ENCODE measurements at places on chromosomes 1 and 21. TPM values are rescaled to one million over a fixed set of nuclear protein-coding genes. Genes with fewer than 3 reads are reported as not detected.

TNNI3K gene
- total RNA-seq: not detected

DNA sequence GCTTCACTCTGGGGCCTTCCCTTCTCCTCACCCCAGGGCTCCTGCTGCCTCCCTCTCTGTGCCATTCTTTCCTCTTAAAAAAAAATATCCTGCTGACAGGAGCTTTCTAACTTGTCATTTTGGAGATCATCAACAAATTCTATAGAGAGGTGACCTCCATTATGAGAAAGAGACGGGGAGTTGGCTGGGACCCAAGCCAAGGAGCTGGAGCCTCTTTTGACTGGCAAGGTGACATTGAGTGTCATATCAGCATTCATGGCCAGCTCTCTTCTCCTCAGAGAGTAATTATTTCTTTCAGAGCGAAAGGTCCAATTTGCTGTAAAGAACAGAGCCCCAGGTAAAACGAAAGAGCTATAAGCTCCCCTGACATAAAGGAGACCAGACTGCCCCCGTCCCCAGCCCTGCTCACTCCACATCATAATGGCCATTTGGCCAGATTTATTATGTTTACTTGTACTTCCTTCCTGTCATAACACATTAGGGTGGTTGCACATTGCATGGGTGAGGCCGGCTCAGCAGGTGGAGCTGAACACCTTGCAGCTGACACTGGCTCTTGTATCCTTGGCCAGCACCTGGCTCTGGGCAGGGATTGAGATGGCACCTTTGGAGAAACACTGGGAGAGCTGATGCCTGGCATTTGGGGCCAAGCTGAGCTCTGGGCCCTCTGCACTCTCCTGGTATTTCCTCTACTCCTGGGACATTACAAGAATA is 404.0 kb upstream of the VAMP3 start:
- DNase-seq: no peak

- no peak for DNase-seq
These were observed 5.4 kb downstream of the EPHA2 start for GRCh38 chr1:16150508-16150907.

KLF17 gene
- not detected for total RNA-seq

- DNase-seq: no peak
These were observed 39.3 kb downstream of the BRINP2 start for GRCh38 chr1:177210071-177210470.

- no peak for DNase-seq
These were observed 29.1 kb upstream of the KLF17 start for GRCh38 chr1:44089371-44090048.

GRCh38 chr1:202259705-202260104 is 66.1 kb downstream of the LGR6 start:
- no peak for DNase-seq

VHLL gene
- not detected for total RNA-seq

DNA sequence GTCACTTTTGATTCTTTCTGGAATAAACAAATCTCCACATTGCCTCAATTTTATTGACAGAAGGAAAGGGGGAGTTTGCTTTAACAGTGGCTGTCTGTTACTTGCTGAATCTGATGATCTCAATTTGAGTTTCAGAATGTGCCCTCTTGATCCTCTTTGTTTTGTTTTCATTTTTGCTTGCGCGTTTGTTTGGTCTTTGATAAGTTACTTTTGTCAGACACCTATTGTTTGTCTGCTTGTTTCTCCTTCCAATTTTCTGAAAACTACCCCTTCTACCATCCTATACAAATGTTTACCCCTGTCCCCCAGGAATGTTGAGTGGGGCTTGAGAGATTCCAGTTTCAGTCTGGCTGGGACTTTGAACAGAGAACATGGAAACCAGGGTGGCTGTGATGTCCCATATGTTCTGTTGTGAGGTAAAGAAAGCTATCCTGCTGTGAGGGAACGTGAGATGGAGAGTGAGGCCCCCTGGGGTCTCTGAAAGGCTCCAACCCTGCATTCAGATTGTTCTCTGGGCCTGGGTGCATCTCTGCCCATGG is 11.8 kb upstream of the XCL2 start:
- DNase-seq: no peak

GRCh38 chr1:212157252-212157651 is 121.7 kb downstream of the DTL start:
- DNase-seq: no peak

GRCh38 chr1:53558739-53559315 is 99.6 kb downstream of the DMRTB1 start:
- no peak for DNase-seq

FNDC5 gene
- not detected for total RNA-seq

DNA sequence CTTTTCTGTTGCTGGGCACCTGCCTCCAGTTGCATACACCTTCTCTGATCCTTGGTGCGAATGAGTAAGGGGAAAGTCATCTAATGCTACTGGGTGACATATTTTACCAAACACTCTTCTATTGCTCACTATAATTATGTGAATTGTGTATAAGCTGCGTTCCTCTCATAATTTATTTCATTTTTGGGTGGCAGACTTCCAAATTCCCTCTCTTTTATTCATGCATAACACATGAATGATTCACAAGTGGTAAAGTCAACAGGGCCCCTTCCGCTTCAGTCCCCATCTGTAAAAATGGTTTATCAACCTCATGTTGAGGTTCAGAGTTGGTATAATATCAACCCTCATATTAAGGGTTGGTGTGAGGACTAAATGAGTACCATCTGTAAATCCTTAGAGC is 3.2 kb upstream of the QSOX1 start:
- no peak for DNase-seq

GRCh38 chr1:180525715-180526039 is 23.3 kb upstream of the ACBD6 start:
- no peak for DNase-seq

TRAF3IP3 gene
- 273 TPM for total RNA-seq

DNA sequence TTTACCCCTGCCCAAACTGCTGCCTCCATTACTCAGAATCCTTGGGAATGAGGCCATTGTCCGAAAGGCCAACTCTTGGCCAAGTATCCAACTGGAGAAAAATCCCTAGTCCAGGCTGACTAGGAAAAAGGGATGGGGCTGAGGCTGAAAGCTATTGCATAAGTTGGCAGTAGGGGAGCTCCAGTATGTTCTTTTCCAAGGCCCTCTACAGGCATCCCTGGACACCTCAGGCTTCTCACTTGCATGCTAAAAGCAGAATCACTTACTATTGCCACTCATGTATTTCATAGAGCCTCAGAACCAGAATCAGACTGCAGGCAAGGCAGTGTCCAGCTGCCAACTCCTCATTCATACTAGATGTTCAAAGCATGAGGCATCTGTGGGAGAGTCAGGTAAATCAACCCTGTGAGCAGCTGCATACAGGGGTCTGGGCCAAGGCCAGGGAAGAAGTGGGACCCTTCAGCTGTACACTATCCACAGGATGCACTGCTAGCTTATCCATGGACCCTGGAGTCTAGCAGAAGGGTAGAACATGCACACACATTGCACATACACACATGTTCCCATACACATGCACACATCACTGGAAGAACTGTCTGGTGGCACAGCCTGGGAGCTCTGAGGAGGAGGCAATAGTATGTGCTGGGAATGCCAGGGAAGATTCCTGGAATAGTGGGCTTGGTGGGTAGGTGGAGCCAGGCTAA is 195.3 kb downstream of the C1orf94 start:
- no peak for DNase-seq

GRCh38 chr1:109819906-109820305 is 56.2 kb upstream of the EPS8L3 start:
- no peak for DNase-seq

TARDBP gene
- total RNA-seq: 161 TPM

DNA sequence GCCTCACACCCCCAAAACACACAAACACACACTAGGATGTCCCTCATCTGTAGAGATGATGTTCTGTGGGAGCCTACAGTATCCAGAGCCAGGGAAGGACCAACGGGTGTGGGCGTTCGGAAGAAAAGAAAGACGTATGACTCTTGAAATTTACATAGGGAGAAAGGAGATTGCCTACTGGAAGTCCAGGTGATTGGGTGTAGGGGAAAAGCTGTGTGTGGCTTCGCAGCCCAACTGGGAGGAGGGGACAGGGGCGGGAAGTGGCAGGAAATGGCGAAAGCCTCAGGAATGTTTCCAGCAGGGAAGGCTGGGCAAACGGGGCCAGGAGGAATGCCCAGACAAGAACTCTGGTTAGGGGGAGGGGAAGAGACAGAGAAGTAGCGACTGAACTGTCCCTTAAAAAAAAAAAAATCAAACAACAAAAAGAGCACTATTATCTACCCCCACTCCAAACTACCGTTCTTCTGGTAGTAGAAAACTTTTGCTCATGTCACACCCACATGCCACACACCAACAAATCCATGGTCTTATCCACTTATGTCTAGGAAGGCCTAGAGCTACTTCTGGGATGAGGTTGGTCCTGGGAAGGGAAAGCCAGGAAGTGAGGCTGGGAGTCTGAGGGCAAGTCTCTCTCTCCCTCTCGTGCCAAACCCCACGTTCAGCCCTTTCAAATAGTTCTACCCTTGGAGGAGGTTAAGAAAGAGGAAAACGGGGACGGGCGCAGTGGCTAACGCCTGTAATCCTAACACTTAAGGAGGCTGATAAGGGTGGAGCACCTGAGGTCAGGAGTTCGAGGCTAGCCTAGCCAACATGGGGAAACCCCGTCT is 1.8 kb upstream of the CKS1B start:
- DNase-seq: peak; percentile 40

TTC39A gene
- not detected for total RNA-seq

- peak; percentile 83 for DNase-seq
These were observed 25.3 kb downstream of the A3GALT2 start for GRCh38 chr1:33295450-33296081.

Data from natural killer cell (primary cell).